SJCRH30 (cell line): ENCODE measurements at places on chromosomes 4 and X. TPM values are rescaled to one million over a fixed set of nuclear protein-coding genes. Genes with fewer than 3 reads are reported as not detected.

DNA sequence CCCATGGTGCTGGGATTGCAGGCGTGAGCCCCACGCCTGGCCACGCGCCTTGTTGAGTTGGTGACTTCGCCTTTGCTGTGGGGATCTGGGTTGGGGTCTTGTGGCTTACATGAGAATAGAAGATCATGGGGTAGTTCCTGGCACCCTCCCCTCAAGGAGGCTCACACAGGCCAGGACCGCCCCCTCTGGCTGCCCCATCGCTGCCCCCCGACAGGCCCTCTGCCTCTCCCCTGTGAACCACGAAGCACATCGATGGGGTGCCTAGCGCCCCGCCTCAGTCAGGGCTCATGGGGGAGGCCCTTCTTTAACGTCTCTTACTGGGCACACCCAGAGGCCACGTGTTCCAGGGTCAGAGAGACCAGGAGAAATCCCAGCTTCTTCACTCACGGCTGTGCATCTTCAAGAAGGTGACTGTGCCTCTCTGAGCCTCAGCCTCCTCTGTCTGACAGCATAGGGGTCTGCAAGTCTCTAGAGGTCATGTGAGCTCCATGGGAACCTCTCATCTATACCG lies 23.6 kb upstream of the SPON2 start:
- no peaks in the 10 kb centered on the region for H3K36me3 ChIP-seq
- no peak overlapping the region for H3K4me3 ChIP-seq
- peak; percentile 4 for DNase-seq
- peaks cover 44% of the 10 kb centered on the region for H3K4me1 ChIP-seq
- no peak overlapping the region for H3K27ac ChIP-seq
- H3K27me3 ChIP-seq: no peaks in the 10 kb centered on the region

DNA sequence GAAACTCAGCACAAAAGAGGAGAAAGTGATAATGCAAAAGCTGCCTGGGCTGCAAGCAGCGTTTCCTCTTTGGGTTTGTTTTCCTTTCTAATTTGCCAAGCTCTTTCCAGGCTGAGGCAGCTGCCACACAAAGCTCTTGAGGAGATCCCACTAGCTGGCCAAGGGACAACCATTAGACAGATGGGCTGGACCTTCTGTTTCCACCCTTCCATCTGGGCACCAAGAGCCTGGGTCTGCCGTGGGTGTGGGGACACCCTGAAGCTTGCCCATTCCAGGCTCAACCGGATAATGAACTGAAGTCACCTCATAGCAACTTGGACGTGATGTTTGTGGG lies 194.6 kb upstream of the C1QTNF7 start:
- H3K27ac ChIP-seq: no peak overlapping the region; the same call in 1 of the 2 replicates
- peak; percentile 22 for DNase-seq
- H3K4me1 ChIP-seq: peaks cover 33% of the 10 kb centered on the region
- no peaks in the 10 kb centered on the region for H3K36me3 ChIP-seq

DNA sequence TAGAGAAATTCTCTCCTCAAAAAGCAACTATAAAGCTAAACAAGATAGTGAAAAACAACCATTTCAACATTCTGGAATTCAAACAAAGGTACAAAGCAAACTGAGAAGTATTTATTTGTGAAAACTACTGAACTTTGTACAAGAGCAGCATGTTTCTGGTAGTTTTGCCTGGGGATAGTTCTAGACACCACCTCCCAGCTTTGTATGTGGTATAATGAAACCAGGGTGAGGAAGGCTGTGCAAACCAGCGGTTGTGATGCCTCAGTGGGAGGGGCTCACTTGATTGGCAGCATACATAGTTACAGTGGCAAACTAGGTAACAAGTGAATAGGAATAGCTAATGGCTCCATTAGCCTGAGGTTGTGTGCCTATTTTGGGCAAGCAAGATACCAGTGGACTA lies 18.6 kb upstream of the FRMD7 start:
- no peaks in the 10 kb centered on the region for H3K4me1 ChIP-seq
- no peaks in the 10 kb centered on the region for H3K27me3 ChIP-seq
- H3K36me3 ChIP-seq: no peaks in the 10 kb centered on the region
- DNase-seq: no peak
- H3K4me3 ChIP-seq: no peak overlapping the region

DNA sequence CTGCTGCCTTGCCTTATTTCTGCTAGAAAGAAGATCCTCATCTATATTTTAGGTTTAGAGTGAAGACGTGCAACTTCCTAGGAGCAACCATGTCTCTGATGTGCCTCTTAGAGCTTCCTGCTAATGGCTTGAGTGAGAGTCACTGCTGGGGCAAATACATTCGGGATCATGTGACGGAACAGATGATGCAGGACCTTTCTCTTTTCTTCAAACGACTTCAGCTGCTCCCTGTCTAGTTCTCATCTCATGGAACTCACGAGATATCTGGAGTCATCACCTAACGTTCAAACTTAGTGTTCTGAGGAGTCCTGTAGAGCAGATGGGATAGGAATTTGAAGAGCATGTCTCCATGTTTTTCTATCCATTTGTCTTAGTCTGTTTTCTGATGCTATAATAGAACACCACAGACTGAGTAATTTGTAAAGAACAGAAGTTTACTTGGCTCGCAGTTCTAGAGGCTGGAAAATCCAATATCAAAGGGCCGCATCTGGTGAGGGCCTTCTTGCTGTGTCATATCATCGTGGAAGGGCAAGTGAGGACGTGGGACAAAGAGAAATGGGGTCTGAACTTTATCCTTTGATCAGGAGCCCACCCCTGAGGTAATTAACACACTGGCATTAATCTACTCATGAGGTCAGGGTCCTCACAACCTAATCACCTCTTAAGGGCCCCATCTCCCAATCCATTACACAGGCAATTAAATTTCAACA lies 43.5 kb upstream of the SCRG1 start:
- DNase-seq: peak; percentile 12
- H3K4me1 ChIP-seq: no peaks in the 10 kb centered on the region
- H3K27me3 ChIP-seq: no peaks in the 10 kb centered on the region
- H3K27ac ChIP-seq: no peak overlapping the region
- H3K4me3 ChIP-seq: no peak overlapping the region

- H3K4me3 ChIP-seq: no peak overlapping the region
- H3K4me1 ChIP-seq: no peaks in the 10 kb centered on the region
- no peaks in the 10 kb centered on the region for H3K27me3 ChIP-seq
- peak; percentile 59 for DNase-seq
Measured at GRCh38 chr4:120977435-120977997, 55.0 kb upstream of the PRDM5 start.

- no peak overlapping the region; the same call in 1 of the 2 replicates for H3K27ac ChIP-seq
- DNase-seq: no peak
- H3K36me3 ChIP-seq: peaks cover 10% of the 10 kb centered on the region; the same call in 1 of the 2 replicates
- H3K27me3 ChIP-seq: no peaks in the 10 kb centered on the region
- peaks cover 36% of the 10 kb centered on the region for H3K4me1 ChIP-seq
Measured at GRCh38 chr4:3202836-3203820, 45.8 kb upstream of the MSANTD1 start.

- no peaks in the 10 kb centered on the region for H3K4me1 ChIP-seq
- H3K27me3 ChIP-seq: no peaks in the 10 kb centered on the region
- no peak overlapping the region for H3K27ac ChIP-seq
- H3K36me3 ChIP-seq: no peaks in the 10 kb centered on the region
Measured at GRCh38 chr4:114318309-114318708, 280.3 kb upstream of the UGT8 start.

DNA sequence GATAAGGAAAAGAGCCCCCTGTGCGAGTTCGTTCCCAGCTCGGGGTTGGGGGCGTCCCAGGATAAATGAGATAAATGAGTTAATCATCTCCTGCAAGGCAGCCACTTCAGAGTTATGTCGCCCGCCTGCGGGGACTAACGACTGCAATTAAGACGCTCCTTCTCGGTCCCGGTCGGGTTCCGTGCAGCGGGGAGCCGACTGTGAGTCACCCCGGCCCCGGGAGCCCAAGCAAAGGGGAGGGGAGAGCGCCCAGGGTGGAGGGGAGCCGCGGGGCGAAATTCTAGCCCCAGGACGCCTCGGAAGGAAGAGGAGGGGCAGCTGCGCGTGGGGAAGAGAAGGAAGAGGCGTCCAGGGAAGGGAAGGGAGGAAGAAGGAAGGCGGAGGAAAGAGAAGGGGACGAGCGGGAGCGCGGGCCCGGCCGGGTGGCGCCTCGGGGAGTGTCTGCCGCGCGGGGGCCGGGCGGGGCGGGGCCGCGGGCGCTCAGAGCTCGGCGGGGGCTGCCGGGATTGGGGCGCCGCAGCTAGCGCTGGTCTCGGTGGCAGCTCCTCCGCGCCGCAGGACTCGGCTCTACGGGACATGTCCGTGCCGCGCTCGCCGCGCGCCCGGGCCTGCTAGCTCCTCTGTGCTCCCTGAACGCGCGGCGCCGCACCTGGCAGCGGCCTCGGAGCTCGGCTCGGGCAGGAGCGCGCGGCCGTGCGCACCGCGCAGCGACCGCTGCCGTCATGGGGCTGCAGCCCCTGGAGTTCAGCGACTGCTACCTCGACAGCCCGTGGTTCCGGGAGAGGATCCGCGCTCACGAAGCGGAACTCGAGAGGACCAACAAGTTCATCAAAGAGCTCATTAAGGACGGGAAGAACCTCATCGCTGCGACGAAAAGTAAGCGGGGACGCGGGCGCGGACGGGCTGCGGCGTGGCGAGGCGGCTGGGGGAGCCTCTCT lies at the start of gene ARHGAP10:
Gene ARHGAP10 (plus strand): TSS at position 509 of the 938 bp plus-strand sequence. CDS start 214 bp downstream, at position 723.
- H3K36me3 ChIP-seq: no peaks in the 10 kb centered on the region
- peak within 1 kb of the TSS; percentile 91 for H3K27ac ChIP-seq
- peak within 1 kb of the TSS; percentile 95 for H3K4me3 ChIP-seq
- H3K27me3 ChIP-seq: no peaks in the 10 kb centered on the region
- peak; percentile 83 for DNase-seq

- H3K4me1 ChIP-seq: no peaks in the 10 kb centered on the region
- no peak for DNase-seq
- no peak overlapping the region for H3K4me3 ChIP-seq
- no peaks in the 10 kb centered on the region for H3K27me3 ChIP-seq
Measured at GRCh38 chr4:180190382-180190781, 2052.8 kb upstream of the TENM3 start.

- H3K27me3 ChIP-seq: no peaks in the 10 kb centered on the region
- no peak overlapping the region for H3K4me3 ChIP-seq
- H3K27ac ChIP-seq: no peak overlapping the region
- H3K36me3 ChIP-seq: no peaks in the 10 kb centered on the region
- no peak for DNase-seq
Measured at GRCh38 chr4:110610620-110610939, 12.3 kb downstream of the PITX2 start.

- DNase-seq: no peak
- H3K27me3 ChIP-seq: peaks cover 13% of the 10 kb centered on the region
- no peak overlapping the region for H3K4me3 ChIP-seq
- H3K36me3 ChIP-seq: no peaks in the 10 kb centered on the region
Measured at GRCh38 chr4:42385516-42385915, 11.8 kb upstream of the SHISA3 start.

DNA sequence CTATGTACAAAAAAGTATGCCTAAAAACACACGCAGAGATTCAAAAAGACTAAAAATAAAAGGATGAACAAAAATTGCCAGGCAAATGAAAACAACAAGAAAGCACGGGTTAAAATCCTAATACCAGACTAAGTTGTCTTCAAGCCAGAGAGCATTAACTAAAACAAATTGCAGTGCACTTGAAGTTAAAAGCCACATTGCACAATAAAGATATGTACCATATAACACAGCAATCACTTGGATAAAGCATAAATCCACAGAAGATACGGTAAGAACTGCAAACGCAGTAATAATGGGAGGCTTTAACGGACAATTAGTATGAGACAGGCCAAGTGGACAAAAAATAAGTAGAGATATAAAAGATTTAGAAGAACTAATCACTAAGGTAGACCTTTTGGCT lies 14.9 kb downstream of the CCDC158 start:
- no peaks in the 10 kb centered on the region for H3K36me3 ChIP-seq
- no peak overlapping the region for H3K27ac ChIP-seq
- no peaks in the 10 kb centered on the region for H3K27me3 ChIP-seq
- H3K4me3 ChIP-seq: no peak overlapping the region
- DNase-seq: no peak

DNA sequence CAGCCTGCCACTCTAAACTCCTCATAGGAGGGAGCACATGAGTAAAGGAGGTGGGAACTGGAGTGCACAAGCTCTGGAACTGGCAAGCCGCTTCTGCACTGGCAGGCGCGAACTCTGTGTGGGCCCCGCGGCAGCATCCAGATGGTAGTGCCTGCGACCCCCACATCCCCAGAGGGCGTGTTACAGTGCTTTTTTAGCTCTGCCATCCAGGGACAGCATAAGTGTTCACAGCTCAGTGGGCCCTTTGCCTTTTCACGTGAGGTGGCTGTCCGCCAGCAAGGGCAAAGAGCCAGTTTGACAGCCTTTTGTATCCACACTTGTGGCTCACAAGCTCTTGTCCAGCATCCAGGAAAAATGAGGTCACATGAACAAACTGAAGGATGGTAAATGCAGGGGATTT lies 581.6 kb upstream of the DIAPH2 start:
- H3K4me1 ChIP-seq: no peaks in the 10 kb centered on the region
- no peak for DNase-seq
- no peak overlapping the region for H3K27ac ChIP-seq
- no peaks in the 10 kb centered on the region for H3K36me3 ChIP-seq
- H3K27me3 ChIP-seq: no peaks in the 10 kb centered on the region

- no peaks in the 10 kb centered on the region for H3K27me3 ChIP-seq
- H3K4me1 ChIP-seq: no peaks in the 10 kb centered on the region
- DNase-seq: no peak
- H3K27ac ChIP-seq: no peak overlapping the region
- no peak overlapping the region for H3K4me3 ChIP-seq
Measured at GRCh38 chr4:150699599-150699998, 117.6 kb downstream of the MAB21L2 start.

DNA sequence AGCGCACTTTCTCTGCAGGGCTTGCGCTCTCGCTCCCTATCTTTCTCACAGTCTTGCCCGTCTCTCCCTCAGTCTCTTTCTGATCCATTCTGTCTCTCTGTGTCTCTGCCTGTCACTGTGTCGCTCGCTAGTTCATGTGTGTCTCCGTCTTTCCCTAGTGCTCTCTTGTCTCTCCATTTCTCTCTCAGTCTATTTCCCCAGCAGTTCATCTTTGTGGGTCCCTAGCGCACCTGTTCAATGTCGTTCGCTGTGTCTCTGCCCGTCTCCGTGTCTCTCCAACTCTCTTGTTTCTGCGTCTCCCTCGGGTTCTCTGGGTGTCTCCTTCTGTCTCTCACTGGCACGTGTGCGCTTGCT lies 1.5 kb downstream of the GPR101 start:
- H3K4me1 ChIP-seq: no peaks in the 10 kb centered on the region
- H3K4me3 ChIP-seq: no peak overlapping the region; the same call in 1 of the 2 replicates
- no peaks in the 10 kb centered on the region for H3K27me3 ChIP-seq
- no peaks in the 10 kb centered on the region for H3K36me3 ChIP-seq

DNA sequence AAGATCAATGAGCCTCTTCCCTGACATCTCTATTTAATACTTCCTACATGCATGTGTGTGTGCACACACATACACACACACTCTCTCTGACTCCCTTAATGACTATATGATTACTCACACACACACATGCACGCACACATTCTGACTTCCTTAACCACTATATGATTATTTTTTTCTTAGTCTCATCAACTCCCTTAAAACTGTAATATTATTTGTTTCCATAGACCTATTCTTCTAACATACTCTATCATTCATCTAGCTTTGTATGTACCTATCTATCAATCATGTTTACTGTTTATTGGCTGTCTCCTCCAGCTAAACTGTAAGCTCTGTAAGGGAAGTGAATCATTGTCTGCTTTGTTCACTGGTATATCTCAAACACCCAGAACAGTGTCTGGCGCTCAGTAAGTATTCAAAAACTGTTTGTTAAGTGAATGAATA lies 236.6 kb downstream of the RASL11B start:
- no peaks in the 10 kb centered on the region for H3K4me1 ChIP-seq
- no peaks in the 10 kb centered on the region for H3K36me3 ChIP-seq
- DNase-seq: no peak
- H3K27ac ChIP-seq: no peak overlapping the region
- H3K4me3 ChIP-seq: no peak overlapping the region

The SSX2B gene
- not detected in 2 replicates for total RNA-seq

The BANK1 gene
- total RNA-seq: 0.14 and 1.1 TPM in 2 replicates

The SMIM31 gene
- total RNA-seq: not detected in 2 replicates

The VCX3A gene
- not detected in 2 replicates for total RNA-seq

The HTR2C gene
- 0.04 and 0.05 TPM in 2 replicates for total RNA-seq
